ENCODE measurements at places on chromosomes 12 and 14.

DNA sequence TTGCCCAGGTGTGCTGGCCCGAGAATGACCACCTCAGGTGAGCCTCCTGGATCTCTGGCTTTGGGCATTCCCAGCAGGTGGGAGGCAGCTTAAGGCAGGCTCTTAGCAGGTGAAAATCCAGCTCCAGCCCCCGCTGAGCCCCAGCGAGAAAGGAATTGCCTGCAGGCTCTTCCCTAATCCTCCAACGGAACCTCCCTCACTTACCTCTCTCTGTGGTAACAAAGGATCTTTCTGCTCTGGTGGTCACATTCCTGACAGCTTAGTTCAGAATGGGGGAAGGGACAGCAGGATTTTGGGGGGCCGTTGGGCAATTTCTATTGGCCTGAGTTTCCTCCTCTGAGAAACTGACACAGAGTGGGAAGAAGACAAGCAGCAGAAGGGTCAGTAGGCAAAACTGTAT lies 116.0 kb upstream of the LHX5 start:
- DNase-seq = no peak

- no peak for DNase-seq
Measured at GRCh38 chr14:91595736-91596135, 85.6 kb upstream of the PPP4R3A start.

DNA sequence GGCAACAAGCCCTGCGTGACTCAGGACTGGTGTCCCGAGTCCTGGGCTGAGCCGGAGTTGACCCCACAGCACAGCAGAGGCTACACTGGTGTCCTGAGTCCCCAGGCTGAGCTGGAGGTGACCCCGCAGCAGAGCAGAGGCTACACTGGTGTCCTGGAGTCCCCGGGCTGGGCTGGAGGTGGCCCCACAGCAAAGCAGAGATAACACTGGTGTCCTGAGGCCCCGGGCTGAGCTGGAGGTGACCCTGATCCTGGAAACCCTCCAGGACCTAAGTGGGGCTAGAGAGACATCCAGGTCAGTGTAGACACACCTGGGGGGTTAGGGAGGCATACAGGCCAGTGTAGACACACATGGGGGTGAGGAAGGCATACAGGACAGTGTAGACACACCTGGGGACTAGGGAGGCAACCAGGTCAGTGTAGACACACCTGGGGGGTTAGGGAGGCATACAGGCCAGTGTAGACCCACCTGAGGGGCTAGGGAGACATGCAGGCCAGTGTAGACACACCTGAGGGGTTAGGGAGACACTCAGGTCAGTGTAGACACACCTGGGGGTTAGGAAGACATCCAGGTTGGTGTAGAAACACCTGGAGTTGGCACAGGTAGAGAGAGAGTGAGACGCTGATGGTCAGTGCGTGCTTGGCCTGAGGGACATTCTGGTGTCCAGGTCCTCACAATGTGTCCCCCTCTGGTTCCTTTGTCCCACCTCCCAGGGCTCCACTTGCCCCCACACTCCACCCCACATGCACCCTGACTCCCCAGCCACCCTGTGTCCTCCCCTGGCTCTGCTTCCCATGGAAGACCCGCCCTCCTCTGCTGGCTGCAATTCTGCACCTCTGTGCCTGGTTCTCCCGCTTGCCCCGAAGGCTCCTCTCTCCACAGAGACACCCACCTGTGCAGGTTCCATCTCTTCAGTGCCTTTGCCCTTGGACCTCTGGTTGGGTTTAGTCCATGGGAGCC lies 321.6 kb upstream of the SFSWAP start:
- no peak for DNase-seq

DNA sequence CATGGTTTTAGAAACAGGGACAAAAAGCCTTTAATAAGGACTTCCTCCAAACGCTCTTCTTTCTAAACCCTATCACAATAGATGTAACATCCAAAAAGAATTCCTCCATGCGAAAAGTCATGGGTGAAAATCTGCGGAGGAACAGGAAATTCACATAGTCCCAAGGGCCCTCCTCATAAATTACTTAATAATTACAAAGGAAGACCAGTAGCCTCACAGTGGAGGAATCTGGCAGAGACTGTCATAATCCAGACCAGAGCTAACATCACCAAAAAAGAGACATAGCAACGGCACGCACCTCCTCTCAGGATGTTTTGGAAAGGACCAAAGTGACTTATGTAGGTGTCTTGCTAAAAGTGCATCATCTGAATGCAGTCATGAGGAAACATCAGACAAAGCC lies 165.7 kb downstream of the ANO2 start:
- DNase-seq = no peak

DNA sequence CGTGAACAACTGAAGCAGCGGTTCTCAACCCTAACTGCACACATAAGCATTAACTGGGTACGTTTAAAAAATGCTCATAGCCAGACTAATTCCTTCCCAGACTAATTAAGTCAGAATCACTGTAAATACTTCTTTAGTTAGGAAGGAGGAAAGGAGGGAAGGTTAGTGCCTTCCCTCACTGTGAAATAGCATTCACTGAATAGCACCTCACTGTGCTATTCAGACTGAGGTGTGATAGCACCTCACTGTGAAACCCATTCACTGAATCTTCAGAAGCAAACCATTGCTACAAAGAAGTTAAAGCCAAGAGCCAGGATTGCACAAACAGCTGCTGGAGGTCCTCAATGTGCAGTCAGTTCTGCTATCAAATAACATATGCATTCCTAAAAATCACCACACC lies 58.8 kb downstream of the RTN1 start:
- DNase-seq = no peak

DNA sequence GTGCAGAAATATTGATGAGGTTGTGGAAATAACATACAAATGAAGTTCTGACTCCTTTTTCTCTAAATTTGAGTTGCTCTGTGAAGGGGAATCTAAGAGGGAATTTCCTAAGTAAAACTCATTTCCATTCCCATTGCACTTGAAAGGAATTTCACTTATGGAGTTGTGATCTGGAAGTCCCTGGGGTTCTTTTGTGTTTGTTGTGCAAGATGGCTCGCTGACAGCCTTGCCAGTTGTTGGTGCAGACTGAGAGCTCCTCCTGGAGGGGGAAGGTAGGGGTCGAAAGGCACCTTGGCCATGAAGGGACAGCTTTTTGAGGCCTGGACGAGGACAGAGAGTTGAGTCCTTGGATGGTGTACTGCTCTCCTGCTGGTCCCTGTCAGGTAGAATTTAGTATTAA lies 72.0 kb downstream of the C12orf56 start:
- no peak for DNase-seq

DNA sequence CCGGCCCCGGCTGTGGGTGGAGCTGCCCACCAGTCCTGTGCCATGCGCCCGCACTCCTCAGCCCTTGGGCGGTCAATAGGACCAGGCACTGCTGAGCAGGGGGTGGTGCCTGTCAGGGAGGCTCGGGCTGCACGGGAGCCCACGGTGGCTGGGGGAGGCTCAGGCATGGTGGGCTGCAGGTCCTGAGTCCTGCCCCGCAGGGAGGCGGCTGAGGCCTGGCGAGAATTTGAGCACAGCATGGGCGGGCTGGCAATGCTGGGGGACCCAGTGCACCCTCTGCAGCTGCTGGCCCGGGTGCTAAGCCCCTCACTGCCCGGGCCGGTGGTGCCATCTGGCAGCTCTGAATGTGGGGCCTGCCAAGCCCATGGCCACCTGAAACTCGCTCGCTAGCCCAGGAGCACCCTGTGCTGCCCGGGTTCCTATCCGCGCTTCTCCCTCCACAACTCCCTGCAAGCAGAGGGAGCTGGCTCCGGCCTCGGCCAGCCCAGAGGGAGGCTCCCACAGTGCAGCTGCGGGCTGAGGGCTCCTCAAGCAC lies 1371.1 kb downstream of the FSCB start:
- no peak for DNase-seq

DNA sequence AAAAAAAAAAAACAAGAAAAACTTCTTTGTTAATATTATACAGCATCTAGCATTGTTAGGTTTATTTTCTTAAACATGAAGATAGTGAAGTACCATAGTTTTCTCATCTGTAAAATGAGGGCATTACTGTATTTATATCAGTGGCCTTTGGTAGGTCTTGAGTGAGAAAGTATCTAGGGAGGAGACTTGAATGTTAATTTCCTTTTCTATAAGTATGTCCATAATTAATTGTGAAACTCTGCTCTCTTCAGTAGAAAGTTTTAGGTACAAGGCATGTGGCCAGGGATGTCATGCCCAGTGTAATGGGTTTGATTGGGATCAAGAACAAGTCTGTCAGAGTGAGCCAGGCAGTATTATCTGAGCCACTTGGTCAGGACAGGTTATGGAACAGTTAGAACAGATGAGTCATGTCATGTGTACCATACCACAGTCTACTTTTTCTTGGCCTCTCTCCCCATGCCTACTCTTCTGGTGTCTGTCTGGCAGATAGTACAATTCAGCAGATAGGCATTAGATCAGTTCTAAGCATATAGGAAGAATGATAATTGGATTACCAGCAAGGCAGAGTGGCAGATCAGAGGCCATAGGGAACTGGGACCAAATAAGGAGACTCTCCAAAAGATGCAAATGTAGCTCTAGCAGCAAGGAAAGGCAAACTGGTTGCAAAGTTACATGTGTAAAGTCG lies 30.4 kb downstream of the FBXO34 start:
- DNase-seq = no peak

- DNase-seq = no peak
Measured at GRCh38 chr12:31007153-31007495, 66.5 kb upstream of the DDX11 start.

- DNase-seq = no peak
Measured at GRCh38 chr12:118827047-118827446, 154.3 kb upstream of the SRRM4 start.

- DNase-seq = no peak
Measured at GRCh38 chr14:33700052-33700451, 250.8 kb downstream of the EGLN3 start.

DNA sequence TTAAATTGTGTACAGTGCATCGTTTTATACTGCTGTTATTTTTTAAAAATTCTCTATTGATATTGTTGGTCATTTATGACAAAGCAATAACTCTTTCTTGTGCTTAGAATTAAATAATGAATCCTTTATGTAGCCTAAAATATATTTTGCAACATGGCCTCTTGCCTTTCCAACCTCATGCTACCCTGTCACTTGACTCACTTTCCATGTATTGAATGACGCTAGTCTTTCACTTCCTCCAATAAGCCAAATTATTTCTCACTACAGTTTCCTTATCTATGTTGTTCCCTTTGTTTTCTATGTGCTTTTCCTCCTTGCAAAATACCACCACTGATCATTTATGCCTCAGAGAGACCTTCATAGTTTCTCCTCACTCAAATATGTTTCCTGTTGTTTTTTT lies 16.3 kb upstream of the EPYC start:
- no peak for DNase-seq

- DNase-seq = no peak
Measured at GRCh38 chr12:38484821-38485449, 168.4 kb downstream of the ALG10B start.

DNA sequence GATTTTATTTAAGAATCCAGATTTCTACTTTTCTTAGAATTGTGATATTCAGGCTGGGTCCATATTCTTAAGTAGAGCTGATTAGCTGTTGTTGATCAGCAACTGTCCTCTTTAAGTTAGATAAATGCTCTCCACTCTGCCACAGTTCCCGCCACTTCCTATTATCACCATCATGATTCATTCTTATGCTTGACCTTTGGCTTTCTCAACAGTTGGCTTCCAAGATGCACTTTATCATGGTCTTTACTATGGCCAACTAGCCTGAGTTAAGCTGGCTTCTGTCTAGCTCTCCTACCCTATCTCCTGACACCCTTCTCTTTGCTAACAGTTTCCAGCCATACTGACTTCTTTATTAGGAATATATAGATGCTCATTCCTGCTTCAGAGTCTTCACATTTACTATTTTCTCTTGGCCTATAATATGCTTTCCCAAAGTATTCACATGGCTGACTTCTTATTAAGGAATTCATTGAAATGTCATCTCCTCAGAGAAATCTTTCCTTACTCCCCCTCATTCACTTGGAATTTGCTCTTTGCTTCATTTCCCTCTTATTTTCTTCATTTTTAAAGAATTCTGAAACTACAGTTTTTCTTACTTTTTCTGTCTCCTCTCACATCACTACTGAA lies 149.0 kb upstream of the IGF1 start:
- DNase-seq = no peak

- no peak for DNase-seq
Measured at GRCh38 chr12:57893431-57894353, 47.2 kb upstream of the CTDSP2 start.

- DNase-seq = no peak
Measured at GRCh38 chr12:115261691-115262398, 577.9 kb upstream of the TBX3 start.

- DNase-seq = no peak
Measured at GRCh38 chr14:33634631-33635030, 316.2 kb downstream of the EGLN3 start.

DNA sequence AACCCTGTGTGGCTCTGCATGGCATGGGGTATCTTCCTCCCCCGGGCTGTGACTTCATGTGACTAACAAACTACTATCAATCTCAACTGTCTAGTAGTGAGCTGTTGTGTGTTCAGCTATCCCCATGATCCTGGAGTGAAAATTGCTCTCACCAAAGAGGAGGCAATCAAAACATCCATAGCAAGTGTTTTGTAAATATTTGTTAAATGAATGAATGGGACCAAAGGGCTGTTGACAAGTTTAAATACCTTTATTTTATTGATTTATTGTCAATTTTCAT lies 138.1 kb upstream of the CPM start:
- no peak for DNase-seq

- DNase-seq = no peak
Measured at GRCh38 chr12:20040831-20041230, 327.5 kb upstream of the PDE3A start.

DNA sequence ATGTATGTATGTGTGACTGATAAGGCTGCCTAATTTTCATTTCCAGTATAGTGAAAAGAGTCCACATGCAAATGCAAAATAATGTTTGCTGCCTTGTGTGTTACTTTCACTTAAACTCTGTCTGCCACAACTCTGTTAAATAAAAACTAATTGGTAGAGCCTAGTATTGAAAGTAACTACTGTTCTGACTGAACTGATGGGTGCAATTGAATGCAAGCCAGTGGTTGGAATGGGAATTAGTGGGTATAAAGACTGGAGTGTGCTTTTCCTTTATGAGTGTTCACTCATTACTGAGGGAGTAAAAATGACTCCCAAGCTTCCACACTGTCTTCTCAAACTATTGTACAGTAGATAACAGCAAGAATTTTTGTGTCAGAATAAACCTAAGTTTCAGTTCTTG lies 571.0 kb downstream of the TMTC2 start:
- DNase-seq = no peak

GRCh38 chr14:65850429-65851135 lies 438.1 kb downstream of the FUT8 start:
- DNase-seq = peak; percentile 40

DNA sequence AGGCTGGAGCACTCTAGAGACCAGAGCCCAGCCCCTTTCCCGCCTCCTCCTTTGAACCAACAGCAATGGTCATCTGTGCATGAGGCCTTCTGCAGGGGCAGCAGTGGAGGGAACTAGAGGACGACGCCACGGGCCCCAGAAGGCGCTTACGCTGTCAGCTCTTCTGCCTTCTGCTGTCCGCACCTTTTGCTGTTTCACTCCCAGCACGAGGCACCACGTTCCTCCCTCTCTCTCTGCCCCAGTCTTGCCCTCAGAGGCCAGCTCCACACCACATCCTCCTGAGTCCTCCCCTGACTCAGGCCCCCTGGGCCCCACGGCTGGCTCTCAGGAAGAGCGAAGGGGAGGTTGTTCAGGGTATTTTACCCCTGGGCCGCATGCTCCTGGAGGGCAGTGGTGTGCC lies 15.5 kb downstream of the MMAB start:
- DNase-seq = no peak
